ENCODE measurements at places on chromosomes 13 and 19. TPM values are rescaled to one million over a fixed set of nuclear protein-coding genes. Genes with fewer than 3 reads are reported as not detected.

GRCh38 chr19:9054765-9055164 is 32.1 kb upstream of the OR1M1 start:
- no peak for DNase-seq

DNA sequence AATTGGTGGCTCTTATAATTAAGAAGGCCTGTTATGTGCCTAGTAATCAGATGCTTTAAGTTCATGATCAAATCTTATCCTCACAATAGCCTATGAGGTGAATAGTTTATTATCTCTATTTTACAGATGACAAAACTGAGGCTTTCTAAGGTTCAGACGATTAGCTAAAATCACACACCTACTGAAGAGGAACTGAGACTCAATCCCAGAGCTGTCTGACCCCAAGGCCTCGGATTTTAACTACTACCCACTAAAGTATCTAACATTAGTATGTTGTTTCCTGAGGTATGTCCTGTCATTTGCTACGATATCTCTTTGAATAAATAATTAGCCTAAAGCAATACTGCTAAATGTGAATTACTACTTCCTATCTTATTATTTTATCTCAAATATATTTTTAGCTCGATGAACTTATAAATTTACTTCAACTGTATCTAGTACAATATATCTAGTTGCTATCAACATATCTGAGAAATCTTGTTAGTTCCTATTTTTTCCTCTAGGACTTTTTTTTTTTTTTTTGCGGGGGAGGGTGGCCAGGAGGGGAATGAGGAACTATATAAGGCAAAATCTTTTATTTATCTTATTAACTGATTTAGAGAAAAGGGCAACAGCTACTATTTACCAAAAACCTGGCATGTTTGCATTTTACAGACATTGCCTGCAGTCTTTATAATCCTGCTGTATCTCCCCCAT is 118.5 kb downstream of the ABCC4 start:
- no peak for DNase-seq

- DNase-seq = peak; percentile 54
These were observed 13.3 kb downstream of the PALM3 start for GRCh38 chr19:14048443-14049153.

DNA sequence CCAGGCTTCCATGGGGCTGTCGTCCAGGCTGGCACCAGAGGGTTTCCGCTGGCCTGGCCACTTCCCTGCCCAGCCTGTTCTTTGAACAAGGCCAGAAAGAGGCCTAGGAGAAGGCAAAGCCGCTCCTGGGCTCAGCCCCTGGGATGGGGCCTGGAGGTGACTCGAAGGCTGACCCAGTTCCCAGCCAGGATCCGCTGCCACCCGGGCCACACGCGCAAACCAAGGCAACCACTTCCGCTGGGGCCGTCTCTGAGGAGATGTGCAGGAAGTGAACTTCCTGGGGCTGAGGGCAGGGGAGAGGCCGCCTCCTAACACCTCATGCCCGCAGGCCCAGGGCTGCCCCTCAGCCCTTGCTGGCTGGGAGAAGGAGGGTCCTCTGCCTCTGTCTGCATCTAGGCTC is 15.2 kb downstream of the PLEKHF1 start:
- DNase-seq = peak; percentile 23

DNA sequence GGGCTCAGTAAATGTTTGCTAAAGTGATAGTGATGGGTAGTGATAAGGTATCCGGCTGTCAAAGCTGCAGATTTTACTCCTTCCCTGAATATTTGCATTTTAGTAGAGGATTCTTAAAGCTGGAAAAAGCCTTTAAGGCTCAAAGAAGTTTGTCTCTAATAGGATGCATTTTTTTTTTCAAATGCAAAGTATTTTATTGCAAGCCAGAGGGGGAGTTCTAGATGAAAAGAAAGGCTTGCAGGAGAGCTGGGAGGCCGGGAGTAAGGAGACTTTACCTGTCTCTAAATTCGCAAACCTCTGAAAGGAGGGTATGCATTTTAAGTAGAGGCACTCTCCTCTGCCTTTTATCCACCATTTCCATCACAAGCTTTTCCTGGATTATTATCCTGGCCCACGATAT is 100.7 kb upstream of the FNDC3A start:
- no peak for DNase-seq

- no peak for DNase-seq
These were observed 8.4 kb downstream of the PCDH8 start for GRCh38 chr13:52840066-52840465.

The APBA3 gene
- total RNA-seq = 19.3 TPM

The BCL3 gene
- total RNA-seq = 4.0 TPM

The NLRP5 gene
- total RNA-seq = not detected

The TMEM145 gene
- total RNA-seq = 0.37 TPM

The MAST1 gene
- 3.2 TPM for total RNA-seq

The GNG8 gene
- not detected for total RNA-seq
